CD4-positive, alpha-beta memory T cell (primary cell): ENCODE measurements at places on chromosomes 11 and 22.

- no peak for DNase-seq
Measured at GRCh38 chr11:7612661-7613393, 60.5 kb downstream of the CYB5R2 start.

DNA sequence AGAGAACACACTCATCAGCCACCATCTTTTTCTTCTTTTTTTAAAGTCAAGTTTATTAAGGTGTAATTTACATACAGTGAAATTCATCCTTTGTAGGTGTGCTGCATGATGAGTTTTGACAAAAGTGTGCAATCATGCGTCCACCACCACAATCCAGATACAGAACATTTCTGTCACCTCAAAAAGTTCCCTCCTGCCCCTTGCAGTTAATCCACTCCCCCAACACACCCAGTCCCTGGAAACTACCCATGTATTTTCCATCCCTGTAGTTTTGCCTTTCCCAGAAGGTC, 126.7 kb downstream of the HIPK3 start:
- DNase-seq = no peak

DNA sequence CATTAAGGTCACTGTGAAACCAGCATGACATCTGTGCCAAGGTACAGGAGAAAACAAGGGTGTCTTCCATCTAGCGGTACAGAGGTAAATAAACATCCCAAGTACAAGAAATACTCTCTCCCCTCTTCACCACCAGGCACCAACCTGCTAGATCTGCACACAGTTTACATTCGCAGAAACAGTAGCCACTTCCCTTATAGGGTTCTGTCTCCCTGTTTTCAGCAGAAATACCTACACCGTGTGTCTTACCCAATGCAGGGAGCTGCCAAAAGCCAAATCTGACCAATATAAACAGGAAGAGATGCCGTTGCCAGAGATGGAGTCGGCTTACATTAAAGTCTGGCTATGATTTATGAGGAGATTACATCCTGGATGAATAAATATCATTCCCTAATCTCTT, 1.2 kb downstream of the SCN4B start:
- no peak for DNase-seq

DNA sequence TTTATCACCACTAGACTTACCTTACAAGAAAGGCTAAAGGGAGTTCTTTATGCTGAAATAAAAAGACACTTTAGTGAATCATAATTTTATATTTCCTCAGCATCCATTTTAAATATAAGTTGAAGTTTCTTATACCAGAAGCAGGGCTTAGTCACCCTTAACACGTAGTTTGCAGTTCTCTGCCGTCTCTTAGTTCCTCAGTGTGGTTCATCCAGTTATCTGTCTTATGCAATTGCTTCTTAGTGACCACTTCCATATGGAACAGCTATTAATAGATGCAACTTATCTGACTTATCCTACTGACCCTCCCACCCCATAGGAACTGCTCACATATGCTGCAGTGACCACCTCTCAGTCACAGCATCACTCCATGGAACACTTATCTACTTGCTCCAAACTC, 11.7 kb upstream of the SLC36A4 start:
- no peak for DNase-seq

DNA sequence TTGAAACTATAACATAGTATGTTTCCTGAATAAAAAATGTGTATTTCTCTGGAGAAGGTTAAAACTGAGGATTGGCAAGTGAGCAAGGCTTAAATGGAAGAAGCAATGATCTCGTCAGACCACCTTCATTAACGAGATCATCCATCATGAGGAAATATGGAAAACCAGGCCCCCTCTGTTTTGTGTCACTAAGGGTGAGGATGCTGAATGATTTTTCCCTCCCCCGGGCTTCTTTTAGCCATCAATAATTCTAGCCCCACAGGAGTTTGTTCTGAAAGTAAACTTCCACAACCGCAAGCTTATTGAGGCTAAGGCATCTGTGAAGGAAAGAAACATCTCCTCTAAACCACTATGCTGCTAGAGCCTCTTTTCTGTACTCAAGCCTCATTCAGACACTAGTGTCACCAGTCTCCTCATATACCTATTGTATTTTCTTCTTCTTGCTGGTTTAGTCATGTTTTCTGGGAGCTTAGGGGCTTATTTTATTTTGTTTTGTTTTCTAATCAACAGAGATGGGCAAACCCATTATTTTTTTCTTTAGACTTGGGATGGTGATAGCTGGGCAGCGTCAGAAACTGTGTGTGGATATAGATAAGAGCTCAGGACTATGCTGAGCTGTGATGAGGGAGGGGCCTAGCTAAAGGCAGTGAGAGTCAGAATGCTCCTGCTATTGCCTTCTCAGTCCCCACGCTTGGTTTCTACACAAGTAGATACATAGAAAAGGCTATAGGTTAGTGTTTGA, 5.8 kb upstream of the HBE1 start:
- no peak for DNase-seq

GRCh38 chr11:5922749-5923426, 19.2 kb upstream of the OR56A3 start:
- DNase-seq = no peak

DNA sequence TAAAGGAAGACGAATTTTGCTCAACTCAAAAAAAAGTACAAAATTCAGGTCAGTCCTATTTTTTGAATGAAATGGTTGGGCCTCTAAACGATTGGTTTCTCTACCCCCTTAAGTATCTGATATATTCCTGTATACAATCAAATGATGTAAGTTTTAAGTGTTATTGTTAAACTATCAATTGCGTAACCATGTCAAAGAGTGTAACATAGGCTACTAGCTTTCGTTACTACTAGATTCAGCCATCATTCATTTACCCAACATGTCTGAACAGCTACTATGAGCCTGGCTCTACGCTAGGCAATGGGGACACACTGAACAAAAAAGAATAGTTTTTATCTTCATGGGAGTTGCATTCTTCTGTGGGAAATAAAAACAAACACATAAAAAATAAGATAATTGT, 3.3 kb downstream of the RAB6A start:
- no peak for DNase-seq

DNA sequence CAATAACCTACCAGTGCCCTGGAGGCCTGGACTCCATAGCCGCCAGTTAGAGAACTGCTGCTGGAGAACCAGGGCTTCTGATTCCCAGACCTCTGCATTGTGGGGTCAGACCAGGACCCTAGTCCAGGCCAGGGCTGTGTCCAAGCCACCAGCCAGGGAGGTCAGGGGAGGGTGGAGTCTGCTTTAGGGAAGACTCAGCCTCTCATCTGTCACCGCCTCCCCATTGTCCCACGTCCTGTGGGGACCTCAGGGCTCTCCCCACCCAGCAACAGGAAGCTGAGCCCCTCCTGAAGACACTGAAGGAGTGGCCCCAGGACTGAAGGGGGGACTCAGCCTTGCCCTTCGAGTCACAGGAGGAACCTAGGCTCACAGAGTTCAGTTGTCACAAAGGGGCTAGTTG, 41.2 kb downstream of the PDE2A start:
- no peak for DNase-seq

- no peak for DNase-seq
Measured at GRCh38 chr11:13596611-13597326, 71.7 kb upstream of the FAR1 start.

GRCh38 chr11:80872116-80872728, 1431.4 kb upstream of the TENM4 start:
- DNase-seq = no peak

DNA sequence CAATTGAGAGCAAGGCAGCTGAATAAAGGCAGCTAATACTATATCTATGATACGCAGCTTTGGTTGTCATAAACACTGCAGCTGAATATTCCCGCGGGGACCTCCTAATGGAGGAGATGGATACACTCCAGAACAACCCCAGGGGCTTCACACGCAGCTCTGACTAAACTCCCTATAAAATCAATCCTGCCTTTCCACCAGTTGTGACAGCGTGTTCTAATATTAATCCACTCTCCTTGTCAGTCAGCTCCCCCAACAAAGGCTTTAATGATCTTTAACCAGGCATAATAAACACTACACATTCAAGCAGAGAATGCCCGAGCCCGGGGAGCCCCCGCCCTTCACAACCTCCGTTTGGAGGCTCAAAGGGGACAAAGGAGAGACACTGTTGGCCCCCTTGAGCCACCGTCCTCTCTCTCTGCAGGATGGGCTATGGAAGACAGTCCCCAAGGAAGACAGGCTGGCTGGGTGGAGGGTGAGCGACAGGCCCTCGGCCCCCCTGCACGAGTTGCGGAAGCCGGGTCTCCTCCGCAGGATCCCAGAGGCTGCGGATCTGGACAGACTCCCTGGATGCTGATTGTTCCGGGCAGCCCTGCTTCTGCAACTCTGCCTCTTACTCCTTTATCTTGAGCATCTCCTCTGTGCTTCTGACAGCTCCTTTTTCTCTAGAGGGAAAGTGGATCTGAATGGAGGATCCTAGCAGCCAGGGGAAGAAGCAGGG, 565.2 kb downstream of the BUD13 start:
- no peak for DNase-seq

- no peak for DNase-seq
Measured at GRCh38 chr11:111707039-111707690, 59.0 kb downstream of the PPP2R1B start.

DNA sequence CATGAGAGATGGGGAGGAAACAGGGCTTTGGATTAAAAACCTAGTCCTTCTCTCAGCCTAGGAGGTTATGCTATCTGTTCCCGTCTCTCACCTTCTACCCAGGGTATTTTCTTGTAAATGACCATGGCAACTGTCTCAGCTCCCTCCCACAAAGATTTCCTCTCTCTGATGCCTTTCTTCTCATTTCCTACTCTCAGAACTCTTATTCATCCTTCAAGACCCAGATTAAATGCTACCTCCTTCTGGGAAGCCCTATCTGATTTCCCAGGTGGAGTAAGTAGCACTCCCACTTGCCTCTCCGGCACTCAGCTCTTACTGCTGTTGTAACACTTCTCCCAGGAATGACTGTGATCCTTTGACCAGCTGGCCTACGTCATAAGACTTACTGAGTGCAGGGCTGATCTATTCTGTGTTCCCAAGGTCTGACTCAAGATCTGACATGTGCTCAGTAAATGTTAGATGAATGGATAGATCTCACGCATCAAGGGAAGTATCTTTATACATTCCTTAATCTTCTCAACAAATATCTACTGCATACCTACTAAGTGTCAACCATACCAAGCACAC, 175.0 kb downstream of the TENM4 start:
- DNase-seq = no peak

DNA sequence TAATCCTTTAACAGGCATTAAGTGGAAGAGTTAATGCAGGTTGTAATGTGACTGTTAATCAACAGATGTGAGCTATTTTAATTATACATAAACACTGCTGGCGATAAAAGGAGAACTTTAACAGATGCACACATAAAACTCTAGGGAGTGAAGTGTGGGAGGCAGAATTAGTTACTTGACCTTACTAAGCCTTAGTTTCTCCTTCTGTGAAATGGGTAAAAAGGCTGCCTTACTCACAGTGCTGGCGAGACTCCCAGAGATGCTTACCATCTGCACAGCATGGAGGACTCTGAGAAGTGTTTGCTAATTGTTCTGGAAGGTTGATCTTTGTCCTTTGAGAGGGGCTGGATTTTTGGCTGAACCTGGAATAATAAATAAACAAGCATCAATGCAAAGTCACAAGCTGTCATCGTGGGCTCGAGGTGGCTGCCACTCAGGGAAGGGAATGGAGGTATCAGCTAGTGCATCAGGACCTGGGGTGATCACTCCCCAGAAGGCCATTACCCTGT, 58.6 kb upstream of the MPEG1 start:
- no peak for DNase-seq

- no peak for DNase-seq
Measured at GRCh38 chr11:115161876-115162275, 342.3 kb downstream of the CADM1 start.

DNA sequence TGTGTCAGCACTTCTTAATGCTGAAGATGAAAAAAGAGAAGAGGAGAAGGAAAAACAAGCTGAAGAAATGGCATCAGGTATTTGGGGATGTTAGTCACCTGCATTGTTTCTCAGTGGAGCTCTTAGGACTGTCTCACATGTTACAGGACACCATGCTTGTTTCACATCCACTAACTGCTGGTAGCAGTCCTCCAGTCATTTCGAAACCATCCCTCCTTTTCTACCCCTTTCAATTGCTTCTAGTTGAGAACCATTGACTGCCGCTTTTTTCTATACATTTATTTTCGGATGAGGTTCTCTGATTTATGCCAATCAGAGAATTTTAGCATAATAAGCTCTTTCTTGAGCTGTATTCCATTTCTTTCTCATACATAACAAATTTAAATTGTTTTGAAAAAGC, 21.5 kb downstream of the BIRC2 start:
- no peak for DNase-seq

DNA sequence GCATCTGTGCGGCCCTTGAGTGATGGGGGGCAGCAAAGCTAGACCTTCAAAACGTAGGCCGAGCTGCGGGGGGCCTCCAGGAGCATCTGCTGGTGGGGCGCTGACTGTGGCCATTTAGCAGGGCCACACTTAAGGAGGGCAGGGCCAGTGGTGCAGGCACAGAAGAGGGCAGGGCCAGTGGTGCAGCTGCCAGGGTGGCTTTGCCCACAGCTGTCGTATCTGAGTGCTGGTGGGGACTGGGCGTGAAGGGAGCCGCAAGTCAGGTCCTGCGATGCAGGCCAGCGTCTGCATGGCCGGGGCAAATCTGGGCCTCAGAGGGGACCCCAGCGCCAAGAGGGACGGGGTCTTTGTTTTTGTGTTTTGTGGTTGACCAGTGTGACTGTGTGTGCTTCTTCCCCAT, 27.7 kb downstream of the RNH1 start:
- DNase-seq = no peak

DNA sequence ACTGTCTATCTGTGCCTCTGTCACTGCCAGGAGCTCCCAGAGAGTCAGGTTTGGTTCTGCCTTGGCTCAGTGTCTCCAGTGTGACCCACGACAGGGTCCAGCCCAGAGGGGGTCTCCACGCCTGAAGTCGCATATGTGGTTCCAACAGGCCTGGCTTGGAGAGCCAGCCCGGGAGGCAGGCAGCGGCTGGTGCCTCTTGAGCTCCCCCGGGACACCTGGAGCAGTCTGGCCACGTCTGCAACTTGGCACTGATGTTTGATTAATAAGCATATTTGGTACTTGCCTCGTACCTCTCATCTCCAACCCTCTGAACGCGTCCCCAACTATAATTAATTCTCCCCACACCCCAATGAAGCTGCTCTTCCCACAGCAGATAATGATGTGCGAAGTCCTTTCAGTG, 31.7 kb upstream of the SHISAL1 start:
- no peak for DNase-seq

- DNase-seq = no peak
Measured at GRCh38 chr11:9901943-9902342, 238.1 kb downstream of the SWAP70 start.

DNA sequence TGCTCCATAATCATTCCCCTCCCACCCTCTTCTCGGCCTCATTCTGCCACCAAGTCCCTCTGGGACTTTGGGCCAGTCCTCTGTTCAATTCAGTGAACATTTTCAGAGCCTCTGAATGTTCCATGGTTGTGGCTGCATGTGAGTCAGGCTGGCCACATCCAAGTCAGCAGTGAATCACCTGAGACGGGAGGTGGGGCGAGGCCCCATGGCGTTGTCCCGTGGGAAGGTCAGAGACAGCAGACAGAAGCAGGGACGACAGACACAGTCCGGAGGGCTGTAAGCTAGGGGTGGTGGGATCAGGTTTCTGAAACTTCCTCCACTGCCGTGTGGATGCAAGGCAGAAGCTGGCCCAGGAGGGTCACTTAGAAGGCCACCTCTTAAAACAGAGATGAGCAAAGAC, 324.8 kb downstream of the MN1 start:
- DNase-seq = no peak

GRCh38 chr11:62847767-62848314, 8.5 kb upstream of the WDR74 start:
- no peak for DNase-seq
